ENCODE measurements at places on chromosomes 1 and 21. TPM values are rescaled to one million over a fixed set of nuclear protein-coding genes. Genes with fewer than 3 reads are reported as not detected.

The AMY1B gene
- total RNA-seq = not detected

The BRWD1 gene
- total RNA-seq = 22.1 TPM

The GJA4 gene
- total RNA-seq = not detected

The ASAP3 gene
- total RNA-seq = 20.3 TPM

The COL9A2 gene
- 0.88 TPM for total RNA-seq

The LCE1E gene
- 0.37 TPM for total RNA-seq

The PDPN gene
- total RNA-seq = 18.9 TPM

The NFYC gene
- 35.9 TPM for total RNA-seq

The HES3 gene
- total RNA-seq = 0.78 TPM

The ZNF593OS gene
- total RNA-seq = not detected

The TSPAN2 gene
- 0.28 TPM for total RNA-seq

The ALX3 gene
- total RNA-seq = not detected

The OR2L8 gene
- total RNA-seq = not detected

The TTC3 gene
- 87.6 TPM for total RNA-seq

The BACE2 gene
- 62.4 TPM for total RNA-seq

The ZSWIM5 gene
- 0.07 TPM for total RNA-seq

The VAV3 gene
- 7.3 TPM for total RNA-seq

The RAB7B gene
- 35.4 TPM for total RNA-seq

The AIM2 gene
- not detected for total RNA-seq

The FMO2 gene
- total RNA-seq = not detected

The SIK1 gene
- total RNA-seq = 9.8 TPM

The HTR1D gene
- 0.07 TPM for total RNA-seq

The PROX1 gene
- 0.28 TPM for total RNA-seq

The SLC30A7 gene
- total RNA-seq = 19.7 TPM

The DEPDC1 gene
- total RNA-seq = 12.5 TPM

The KDF1 gene
- total RNA-seq = 27.2 TPM

The CFAP107 gene
- not detected for total RNA-seq

The TFF2 gene
- total RNA-seq = not detected

The ZNF644 gene
- total RNA-seq = 31.9 TPM

The TMOD4 gene
- total RNA-seq = not detected

The CELA3B gene
- total RNA-seq = not detected

The UHMK1 gene
- 28.9 TPM for total RNA-seq

The TMEM52 gene
- 8.2 TPM for total RNA-seq

The CLDN19 gene
- not detected for total RNA-seq

The PLA2G4A gene
- 7.5 TPM for total RNA-seq

The IFNAR1 gene
- 16.6 TPM for total RNA-seq

The MFAP2 gene
- 53.1 TPM for total RNA-seq

The NLRP3 gene
- not detected for total RNA-seq

The SLFNL1 gene
- under 0.01 TPM for total RNA-seq

The SMIM11 gene
- 5.4 TPM for total RNA-seq

The RHEX gene
- not detected for total RNA-seq

The LINGO4 gene
- total RNA-seq = not detected

All from airway epithelial cell (primary cell).